GM12878 (cell line): ENCODE measurements at places on chromosomes 13 and 19. TPM values are rescaled to one million over a fixed set of nuclear protein-coding genes. Genes with fewer than 3 reads are reported as not detected.

FGF21 gene
- not detected in 2 replicates for total RNA-seq

CYP4F8 gene
- total RNA-seq: not detected in 2 replicates

ZNF560 gene
- 0.10 and 0.29 TPM in 2 replicates for total RNA-seq

OR7A5 gene
- total RNA-seq: not detected in 2 replicates

DNA sequence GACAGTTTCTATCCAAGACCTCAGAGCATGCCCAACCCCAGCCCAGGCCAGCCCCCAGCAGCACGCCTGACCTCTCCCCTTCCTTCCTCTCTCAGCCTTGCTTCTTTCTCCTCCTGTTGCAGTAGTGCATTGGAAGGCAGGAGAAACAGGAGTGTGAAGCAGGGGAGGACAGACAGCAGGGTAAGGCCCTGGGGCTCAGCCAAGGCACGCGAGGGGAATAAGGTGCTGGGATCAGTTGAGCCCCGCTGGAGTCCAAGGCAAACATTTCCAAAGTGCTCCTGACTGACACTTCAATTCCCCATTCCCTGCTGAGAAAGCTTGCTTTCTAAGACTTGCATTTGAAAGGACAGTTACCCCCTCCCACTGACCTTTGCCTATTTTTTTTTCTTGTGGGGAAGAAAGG lies 73.1 kb upstream of the OLFM4 start:
- DNase-seq: no peak

DNA sequence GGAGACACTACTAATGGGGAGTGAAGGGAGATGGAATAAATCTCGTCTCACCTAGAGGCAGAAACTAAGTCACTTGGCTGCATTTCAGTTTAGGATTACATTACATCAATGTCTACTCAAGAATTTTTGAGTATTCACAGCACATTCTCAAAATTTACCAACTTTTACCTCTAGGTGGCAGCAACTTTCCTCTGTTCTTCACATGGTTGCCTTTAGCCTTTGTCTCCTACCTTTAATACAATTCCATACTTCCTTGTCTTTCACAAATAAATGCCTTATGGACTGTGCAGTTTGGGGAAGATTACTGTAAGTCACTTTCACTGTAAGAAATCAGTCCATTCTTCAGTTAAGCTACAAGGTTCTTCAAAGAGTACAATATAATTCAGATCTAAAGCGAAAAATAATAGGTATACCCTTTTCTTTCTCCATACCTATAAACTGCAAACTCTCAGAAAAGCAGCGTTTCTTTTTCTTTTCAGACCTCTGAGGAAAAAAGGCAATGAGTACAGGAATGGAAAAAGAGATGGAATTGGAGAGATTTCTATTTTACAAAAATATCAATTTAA lies 379.4 kb downstream of the KLF12 start:
- DNase-seq: no peak

DNA sequence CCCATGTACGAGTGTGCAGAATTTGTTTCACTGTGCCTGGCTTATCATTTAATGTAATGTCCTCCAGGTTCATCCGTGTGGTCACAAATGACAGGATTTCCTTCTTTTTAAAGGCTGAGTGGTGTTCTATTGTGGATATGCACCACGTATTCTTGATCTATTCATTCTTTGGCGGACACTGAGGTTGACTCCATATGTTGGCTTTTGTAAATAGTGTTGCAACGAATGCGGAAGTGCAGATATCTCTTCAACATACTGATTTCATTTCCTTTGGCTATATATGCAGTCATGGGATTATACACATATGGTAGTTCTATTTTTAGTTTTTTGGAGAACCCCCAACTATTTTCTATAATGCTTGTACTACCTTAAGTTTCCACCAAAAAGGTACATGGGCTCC lies 13.0 kb downstream of the OR7A5 start:
- no peak for DNase-seq

DNA sequence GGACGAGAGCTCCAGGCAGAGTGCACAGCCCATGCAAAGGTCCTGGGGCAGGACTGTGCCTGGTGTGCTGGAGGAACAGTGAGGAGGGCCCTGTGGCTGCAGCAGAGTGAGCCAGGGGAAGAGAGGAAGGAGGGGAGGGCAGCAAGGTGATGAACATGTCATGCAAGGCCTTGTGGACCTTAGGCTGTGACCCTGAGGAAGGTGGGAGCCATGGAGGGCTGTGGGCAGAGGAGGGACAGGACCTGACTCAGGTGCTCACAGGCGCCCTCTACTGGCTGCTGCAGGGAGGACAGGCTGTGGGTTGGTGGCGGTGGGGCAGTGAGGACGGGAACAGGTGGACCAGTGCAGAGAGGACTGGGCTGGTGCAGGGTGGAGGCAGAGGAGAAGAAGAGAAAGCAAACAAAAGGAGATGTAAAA lies 170.3 kb downstream of the PTPRS start:
- DNase-seq: no peak

DNA sequence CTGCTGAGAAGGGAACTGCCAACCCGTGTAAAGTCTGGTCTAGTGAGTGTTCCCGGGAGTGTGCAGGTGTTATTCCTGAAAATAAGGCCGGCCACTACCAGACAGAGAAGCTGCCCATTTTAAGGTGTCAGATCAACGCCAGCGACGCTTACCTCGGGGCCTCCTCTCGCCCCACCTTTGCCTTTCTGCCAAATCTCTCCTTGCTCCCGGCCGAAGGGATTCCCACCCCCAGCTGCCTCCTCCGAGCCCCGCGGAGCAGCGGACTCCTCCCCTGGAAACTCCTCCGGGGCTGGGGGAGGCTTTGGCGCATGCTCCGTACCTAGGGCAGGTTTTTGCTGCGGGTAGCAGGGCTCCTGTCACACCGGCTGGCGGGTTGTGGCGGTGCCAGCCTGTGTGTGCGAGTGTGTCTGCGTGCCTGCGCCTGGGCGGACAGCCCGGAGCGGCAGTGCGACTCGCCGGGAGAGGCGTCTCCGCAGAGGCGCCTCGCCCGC lies at the start of gene HS6ST3:
HS6ST3 (plus strand) TSS at position 359 of the 491 bp plus-strand sequence.
- DNase-seq: no peak

DNA sequence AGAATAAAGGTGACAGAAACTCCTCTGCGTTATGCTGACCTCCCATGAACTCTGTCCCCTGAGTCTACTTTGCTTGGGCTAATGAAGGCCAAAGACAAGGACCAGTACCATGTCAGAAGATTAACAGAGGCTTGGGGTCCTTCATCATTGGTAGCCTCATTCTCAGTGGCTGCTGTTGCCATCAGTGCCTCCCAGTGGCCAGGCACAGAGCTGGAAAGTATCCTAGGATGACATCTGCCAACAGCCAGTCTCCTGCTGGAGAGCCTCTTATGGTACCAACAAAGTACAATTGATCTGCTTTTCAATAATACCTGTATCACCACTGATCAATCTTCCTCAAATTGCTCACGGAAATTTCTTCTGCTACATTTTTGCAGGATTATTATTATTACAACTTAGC lies 281.6 kb downstream of the DNAJC15 start:
- no peak for DNase-seq

GRCh38 chr19:5916181-5916708 lies 2.2 kb downstream of the CAPS start:
- no peak for DNase-seq
